ENCODE measurements at places on chromosomes 2 and 18.

- DNase-seq = no peak
Measured at GRCh38 chr2:127485694-127486071, 40.6 kb downstream of the IWS1 start.

DNA sequence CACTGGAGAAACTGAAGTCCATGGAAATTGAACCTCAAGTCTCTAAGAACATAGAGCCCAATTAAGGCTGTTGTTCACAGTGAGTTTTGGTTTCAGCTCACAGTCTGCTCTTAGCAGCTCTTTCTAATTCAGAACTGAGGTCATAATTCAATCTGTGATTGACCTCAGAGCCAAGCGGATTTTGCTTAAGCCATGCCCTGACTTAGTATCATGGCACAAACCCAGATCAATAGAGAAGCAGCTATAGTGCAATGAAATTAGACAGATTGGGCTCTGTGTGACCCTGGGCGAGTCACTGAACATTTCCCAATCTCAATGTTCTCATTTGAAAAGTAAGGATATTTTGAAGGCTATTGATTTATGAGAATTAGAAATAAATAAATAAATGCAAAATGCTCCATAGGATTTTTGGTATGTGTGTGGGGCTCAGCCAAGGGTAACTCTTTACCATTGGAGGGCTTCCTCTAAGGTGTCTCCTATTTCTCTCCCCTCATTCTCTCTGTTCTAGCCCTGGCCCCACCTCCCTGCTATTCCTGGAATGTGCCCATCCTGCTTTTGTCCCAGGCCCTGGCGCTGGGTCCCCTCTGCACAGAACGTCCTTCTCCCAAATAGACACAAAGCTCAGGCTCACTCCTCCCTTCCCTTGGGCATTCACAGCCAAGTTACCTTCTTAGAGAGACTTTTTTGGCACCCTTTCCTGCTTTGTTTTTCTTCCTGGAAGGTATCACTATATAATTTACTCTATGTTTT lies 239.6 kb downstream of the LPIN1 start:
- no peak for DNase-seq

- no peak for DNase-seq
Measured at GRCh38 chr18:66769375-66769774, 165.5 kb upstream of the CDH19 start.

DNA sequence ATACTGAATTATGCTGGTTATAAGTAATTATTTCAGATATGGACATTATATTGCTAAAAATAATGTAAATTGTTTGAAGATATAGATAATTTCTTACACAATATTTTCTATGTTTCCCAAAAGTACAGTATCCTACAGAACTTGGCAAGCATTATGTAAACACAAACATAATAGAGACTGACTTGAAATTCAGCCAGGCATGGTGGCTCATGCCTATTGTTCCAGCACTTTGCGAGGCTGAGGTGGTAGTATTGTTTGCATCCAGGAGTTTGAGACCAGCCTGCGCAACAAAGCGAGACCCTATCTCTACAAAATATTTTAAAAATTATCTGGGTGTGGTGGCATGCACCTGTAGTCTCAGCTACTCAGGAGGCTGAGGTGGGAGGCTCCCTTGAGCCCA lies 1300.5 kb upstream of the DDX18 start:
- DNase-seq = no peak

- no peak for DNase-seq
Measured at GRCh38 chr2:220695397-220696279, 876.5 kb downstream of the EPHA4 start.

GRCh38 chr18:76260941-76261472 lies 234.0 kb downstream of the ZNF516 start:
- DNase-seq = no peak

DNA sequence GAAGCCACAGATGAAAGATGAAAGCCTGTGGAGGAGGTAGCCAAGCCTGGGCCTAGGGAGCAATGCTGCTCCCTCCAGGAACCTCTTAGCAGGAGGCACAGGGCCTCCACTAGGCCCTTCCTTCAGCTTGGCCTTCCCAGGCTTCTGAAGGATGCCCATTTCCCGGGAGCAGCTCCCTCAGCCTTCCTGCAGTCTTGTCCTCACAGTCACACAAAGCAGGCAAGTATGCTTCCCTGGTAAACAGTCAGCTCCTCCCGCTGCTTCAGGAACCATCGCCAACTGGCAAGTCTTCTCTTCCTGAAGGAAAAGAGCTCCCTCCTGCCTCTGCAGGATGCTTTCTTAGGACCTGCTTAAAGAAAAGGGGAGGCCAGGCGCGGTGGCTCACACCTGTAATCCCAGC lies 53.2 kb downstream of the SMAD7 start:
- DNase-seq = no peak

- DNase-seq = no peak
Measured at GRCh38 chr2:144454466-144455287, 65.2 kb downstream of the ZEB2 start.

DNA sequence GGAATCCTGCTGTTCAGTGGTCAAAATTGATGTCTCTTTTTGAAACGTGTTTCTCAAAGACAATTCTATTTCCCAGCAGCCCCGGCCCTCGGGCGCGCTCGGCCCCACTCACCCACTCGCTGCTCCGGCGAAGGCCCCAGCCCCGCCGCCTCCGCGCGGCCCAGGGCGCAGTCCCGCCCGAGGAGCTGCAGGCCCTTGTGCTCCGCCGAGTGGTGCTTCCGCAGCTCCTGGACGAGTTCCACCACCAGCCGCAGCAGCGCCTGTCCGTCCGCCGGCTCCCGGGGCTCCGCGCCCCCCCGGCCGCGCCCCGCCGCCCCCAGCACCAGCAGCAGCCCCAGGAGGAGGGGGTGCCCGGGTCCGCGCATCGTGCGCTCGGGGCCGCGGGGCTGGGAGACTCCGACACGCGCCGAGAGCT lies 413 bp downstream of the ALKAL2 start:
- no peak for DNase-seq

DNA sequence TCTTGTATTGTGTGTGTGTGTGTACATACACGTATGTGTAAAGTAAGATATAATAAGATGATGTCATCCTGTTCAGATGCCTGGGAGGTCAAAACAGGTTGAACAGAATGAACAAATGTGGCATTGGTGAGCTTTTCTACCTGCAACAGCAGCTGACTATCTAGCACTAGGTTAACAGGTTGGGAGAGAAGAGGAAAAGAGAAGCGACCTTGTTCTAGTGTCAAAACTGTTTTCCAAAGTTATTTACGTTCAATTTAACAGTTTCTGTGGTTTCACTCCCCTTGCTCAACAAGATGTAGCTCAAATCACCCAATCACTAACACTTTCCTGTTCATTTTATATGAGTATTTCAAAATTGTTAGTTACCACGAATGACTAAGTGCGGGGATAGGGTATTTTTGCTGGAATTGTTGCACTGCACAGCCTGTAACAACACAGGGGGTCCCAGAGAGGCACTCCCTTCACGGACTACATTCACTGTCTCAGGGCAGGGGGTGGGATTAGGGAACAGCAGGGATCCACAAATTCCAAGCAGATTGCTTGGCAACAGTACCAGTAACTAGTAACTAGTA lies 67.5 kb upstream of the DTNB start:
- peak; percentile 9 for DNase-seq

DNA sequence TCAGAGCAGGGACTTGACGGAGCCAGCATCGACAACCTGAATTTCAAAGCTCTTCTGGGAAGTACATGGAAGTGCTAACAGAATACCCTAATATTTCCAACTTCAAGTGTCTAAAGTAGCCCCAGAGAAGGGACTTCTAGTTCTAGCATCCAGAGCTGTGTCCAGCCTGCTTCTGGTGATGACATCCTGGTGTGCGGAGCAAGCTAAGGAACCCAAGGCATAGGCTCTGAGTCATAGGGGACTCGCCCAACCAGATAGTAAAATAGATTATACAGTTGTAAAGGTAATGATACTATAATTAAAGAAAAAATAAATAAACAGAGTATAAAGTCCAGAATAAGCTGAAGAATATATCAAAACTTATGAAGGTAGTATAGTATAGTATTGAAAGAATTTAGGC lies 108.1 kb upstream of the SERPINE2 start:
- DNase-seq = no peak

DNA sequence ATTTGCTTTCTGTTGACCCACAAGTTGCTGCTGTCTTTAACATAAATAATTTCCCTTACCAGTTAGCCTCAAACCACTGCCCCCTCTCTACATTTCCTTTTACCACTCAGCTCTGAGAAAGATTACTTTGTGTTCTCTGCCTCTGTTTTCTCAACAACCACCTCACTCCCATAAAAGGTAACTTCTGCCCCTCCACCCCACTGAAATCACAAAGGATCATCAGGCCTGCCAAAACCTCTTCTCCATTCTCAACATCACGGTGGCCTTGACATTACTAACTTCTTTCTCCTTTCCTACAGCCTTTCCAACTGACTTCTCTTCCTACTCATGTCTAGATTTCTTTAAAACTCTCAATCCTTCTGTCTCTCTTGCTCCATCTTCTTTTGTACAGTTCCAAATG lies 10.1 kb downstream of the ACADL start:
- no peak for DNase-seq

GRCh38 chr2:128639693-128640092 lies 321.0 kb upstream of the HS6ST1 start:
- no peak for DNase-seq

GRCh38 chr18:7775843-7776242 lies 208.7 kb downstream of the PTPRM start:
- no peak for DNase-seq

DNA sequence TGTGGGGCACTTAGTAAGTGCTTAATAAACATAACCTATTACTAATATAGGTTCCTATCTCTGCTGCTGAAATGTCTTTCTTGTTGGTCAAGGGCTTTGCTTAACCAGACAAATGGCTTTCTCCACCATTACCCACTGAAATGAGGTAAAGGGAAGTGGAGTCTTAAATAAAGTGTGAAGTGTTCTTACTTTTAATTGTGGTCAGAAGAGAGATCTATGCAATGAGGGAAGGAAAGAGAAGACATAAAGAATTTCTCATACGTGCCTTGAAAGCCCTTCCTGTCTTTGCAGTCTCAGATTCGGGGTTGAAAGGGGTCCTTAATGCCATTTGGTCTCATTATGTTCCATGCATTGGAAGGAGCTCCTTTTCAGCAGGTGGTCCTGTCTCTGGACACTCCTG lies 6.9 kb upstream of the CXCR4 start:
- no peak for DNase-seq

DNA sequence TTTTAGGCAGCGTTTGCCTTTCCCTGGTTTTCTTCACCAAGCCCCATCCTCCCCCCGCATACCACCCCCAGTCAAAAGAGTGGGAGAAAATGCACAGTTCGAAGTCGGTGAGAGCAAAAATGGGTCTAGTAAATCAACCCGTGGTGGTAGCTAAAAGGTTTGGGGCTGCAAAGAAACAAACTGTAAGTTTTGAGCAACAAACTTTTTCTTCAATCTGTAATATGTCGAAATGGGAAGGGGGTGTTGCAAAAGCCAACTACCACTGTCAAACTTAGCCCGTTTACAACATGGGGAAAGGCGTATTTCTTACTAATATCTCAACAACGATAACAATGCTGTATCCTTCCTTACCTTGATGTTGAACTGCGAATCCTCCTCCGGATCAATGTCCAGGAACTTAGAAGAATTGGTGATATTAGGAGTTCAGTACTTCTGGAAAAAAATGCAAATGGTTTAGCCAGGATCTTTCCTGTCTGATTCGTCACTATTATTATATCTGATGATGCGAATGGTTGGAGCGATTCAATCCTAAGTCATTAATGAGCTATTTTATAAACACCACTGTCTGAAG lies 2.4 kb upstream of the SATB2 start:
- no peak for DNase-seq

- no peak for DNase-seq
Measured at GRCh38 chr2:43376523-43377198, 150.3 kb upstream of the ZFP36L2 start.

- DNase-seq = no peak
Measured at GRCh38 chr2:166115589-166115988, 12.2 kb downstream of the SCN1A start.

DNA sequence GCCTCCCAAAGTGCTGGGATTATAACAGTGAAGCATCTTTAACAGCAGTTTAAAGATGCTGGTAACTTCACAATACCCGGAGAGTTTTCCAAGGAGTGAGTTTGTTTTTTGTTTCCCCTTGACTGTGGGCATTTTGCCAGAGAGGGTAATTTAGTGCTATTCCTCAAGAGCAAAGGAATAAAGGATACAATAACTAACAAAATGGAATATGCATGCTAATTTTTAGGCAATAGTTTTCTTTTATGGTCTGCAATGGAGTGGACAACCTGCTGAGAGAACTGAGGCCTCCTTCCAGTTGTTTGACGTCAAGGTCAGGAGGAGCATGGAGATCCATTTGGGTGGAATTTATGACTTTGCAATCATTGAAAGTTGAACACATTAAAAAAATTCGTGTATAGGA lies 15.9 kb upstream of the GREB1 start:
- DNase-seq = no peak

DNA sequence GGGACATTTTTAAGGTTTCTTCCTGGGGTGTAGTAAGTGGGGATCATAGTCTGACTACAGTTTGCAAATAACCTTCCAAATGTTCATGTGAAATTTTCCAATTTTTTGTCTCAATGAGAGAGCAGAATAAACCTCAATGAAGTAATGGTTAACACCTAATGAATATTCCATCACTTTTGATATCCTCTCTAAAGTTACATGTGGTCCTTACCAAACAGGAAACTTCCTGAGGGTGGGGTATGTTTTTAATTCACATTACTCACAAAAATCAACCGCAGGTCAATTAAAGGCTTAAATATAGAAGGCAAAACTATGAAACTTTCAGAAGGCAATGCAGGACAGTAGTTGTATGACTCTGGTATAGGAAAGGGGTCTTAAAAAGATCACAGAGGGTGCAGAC lies 13.2 kb downstream of the ZNF407 start:
- no peak for DNase-seq

DNA sequence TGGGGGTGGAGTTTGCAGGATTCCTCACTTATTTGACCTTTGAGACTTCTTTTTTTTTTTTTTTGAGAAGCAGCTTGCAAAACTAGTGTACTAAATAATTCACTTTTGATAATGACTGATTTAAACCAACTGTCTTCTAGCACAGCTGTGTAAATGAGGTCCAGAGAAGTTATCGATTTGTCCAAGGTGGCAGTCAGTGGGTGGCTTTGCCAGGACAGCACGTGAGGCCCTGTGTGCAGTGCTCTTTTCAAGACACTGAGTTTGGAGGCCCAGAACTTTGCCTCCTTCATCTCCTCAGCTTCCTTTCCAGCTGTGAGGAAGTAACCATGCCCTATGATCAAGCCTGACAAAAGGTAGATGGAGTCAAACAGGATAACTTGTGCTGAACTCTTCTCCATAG lies 92.9 kb upstream of the LCLAT1 start:
- no peak for DNase-seq

DNA sequence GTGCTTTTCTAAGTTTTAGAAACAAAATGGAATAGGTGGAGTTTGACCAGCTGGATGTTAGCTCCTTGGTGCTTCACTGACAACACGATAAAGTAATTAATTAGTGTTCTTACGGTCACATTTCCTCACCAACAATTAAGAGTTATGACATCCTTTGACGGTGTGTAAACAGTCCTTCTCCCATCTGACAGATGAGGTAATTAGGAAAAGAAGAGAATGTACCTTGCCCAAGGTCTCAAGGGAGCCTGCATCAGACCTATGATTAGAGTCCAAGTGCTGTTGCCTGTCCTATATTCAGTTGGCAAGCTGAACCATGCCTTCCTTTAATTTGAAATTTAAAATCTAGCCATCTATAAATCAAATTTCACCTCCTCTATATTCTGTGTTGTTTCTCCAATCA lies 48.3 kb upstream of the STK17B start:
- DNase-seq = no peak

Data from iPS DF 6.9 (cell line).